Activated CD4-positive, alpha-beta memory T cell treated with anti-CD3 and anti-CD28 coated beads for 36 hours (primary cell): ENCODE measurements at places on chromosomes 11 and 22. TPM values are rescaled to one million over a fixed set of nuclear protein-coding genes. Genes with fewer than 3 reads are reported as not detected.

OR8G5 gene
- total RNA-seq, result not detected

- no peak for DNase-seq
- H3K4me3 ChIP-seq, result no peak overlapping the region
- no peaks in the 10 kb centered on the region for H3K4me1 ChIP-seq
- no peaks in the 10 kb centered on the region for H3K27me3 ChIP-seq
- H3K27ac ChIP-seq, result no peak overlapping the region
- H3K36me3 ChIP-seq, result no peaks in the 10 kb centered on the region
Measured at GRCh38 chr11:2517386-2518064, 72.7 kb downstream of the KCNQ1 start.

GTSE1 gene
- 39.9 TPM for total RNA-seq

DNA sequence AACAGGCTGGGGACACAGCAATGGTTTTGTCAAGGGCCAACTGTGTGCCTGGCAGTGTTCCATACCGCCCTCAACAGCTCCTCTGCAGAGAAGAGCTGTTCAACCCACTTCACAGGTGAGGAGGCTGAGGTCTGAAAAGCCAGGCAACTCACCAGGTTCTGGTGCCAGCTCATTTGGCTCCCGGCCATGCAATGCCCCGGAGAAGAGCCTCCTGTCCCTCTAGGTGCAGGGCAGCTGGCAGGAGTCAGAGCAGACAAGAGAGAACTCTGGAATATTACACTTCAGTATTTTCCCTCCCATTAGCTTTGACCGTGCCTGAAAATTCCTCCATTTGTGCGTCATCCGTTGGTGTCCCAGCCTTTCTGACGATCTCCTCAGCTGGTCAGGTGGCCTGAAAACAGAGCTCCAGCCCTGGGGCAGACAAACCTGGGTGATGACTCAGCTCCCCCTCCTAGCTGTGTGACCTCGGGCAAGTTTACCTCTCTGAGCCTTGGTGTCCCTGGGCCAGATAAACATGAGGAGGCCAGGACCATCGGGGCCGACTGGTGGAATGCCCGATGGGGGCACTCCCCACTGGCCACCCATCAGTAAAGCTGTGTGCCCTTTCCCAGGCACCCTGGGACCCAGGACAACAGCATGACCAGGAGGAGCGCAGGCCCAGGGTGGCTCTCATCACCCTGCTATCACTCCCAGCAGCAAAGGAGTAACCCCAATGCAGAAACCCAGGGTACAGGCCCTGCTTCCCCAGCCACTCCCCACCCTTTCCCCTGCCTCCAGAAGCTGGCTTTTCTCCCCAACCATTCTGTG is 9.6 kb upstream of the C1QTNF6 start:
- peak; percentile 28 for DNase-seq
- H3K27ac ChIP-seq, result peak overlapping the region; percentile 96
- H3K4me3 ChIP-seq, result peak overlapping the region; percentile 85
- peaks cover 58% of the 10 kb centered on the region for H3K4me1 ChIP-seq

DNA sequence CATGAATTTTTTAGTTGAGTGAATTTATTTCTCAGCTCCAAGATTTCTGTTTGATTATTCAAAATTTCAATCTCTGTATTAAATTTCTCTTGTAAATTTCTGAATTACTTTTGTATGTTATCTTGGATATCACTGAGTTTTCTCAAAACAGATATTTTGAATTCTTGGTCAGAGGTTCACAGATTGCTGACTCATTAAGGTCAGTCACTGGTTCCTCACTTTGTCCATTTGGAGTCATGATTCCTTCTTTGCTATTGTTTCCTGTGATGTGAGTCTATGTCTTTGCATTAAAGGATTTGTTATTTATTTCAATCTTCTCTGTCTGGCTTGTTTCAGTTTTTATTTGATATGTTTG is 10.2 kb upstream of the IL17RA start:
- H3K27me3 ChIP-seq, result peaks cover 6% of the 10 kb centered on the region
- no peak overlapping the region for H3K4me3 ChIP-seq
- H3K27ac ChIP-seq, result peak overlapping the region; percentile 18
- peaks cover 20% of the 10 kb centered on the region for H3K4me1 ChIP-seq

PKNOX2 gene
- total RNA-seq, result not detected

DNA sequence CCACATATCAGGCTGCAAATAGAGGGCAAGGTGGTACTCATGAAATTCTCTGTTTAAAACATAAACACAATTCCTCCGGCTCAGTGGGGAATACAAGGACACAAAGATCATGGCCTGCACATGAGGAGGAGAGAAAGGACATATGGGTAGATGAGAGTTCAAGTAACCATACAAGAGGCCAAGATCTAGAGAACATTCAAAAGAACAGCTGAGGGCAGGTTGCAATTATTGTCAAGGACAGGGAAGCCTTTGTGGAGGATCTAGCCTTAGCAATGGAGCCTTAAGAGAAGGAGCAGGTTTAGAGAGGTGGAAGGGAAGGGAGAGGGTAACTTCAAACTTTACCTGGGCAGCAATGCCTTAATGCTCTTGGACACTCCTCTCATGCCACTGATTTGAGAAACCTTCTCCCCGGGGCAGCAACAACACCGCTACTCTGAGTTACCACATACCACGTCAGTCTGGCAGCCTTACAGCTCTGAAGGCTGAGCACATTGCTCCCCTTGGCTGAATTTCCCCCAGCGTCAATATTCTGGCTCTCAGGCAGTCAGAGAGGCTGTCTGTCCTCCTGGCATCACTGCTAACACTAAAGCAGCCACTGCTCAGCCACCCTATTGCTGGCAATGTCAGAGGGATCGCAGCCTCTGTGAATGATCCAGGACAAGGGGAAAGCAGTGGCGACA is 55.5 kb downstream of the CLPB start:
- no peak for DNase-seq
- peaks cover 14% of the 10 kb centered on the region for H3K36me3 ChIP-seq
- H3K27ac ChIP-seq, result no peak overlapping the region
- H3K4me1 ChIP-seq, result no peaks in the 10 kb centered on the region
- H3K27me3 ChIP-seq, result no peaks in the 10 kb centered on the region
- H3K4me3 ChIP-seq, result no peak overlapping the region

DNA sequence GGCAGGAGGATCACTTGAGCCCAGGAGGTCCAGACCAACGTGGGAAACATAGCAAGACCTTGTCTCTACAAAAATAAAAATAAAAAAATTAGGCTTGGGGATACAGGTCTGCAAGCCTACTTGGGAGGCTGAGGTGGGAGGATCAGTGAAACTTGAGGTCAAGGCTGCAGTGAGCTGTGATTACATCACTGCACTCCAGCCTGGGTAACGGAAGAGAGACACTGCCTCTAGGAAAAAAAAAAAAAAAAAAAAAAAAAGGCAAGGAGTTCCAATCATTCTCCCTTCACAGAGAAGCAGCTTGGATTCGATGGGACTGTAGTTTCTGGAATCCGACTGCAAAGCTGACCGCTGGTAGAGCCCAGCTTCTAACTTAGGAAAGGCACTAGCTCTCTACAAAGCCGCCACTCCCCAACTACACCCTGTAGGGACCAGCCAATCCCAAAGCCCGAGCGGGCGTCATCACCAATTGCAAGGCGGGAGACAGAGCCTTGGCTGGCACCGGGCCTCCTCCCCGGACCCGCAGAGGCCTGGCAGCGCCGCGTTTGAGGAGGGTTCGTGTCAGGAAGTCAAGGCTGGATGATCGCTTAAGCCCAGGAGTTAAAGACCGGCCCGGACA is 716 bp upstream of the DDB2 start:
- H3K4me3 ChIP-seq, result peak overlapping the region; percentile 97
- H3K4me1 ChIP-seq, result peaks cover 28% of the 10 kb centered on the region
- DNase-seq, result peak; percentile 94
- H3K27me3 ChIP-seq, result no peaks in the 10 kb centered on the region

GRCh38 chr22:32364210-32364609 is 6.5 kb downstream of the RFPL3 start:
- peaks cover 2% of the 10 kb centered on the region for H3K27me3 ChIP-seq
- no peak overlapping the region for H3K27ac ChIP-seq
- DNase-seq, result no peak
- no peaks in the 10 kb centered on the region for H3K4me1 ChIP-seq
- no peak overlapping the region for H3K4me3 ChIP-seq
- no peaks in the 10 kb centered on the region for H3K36me3 ChIP-seq

DNA sequence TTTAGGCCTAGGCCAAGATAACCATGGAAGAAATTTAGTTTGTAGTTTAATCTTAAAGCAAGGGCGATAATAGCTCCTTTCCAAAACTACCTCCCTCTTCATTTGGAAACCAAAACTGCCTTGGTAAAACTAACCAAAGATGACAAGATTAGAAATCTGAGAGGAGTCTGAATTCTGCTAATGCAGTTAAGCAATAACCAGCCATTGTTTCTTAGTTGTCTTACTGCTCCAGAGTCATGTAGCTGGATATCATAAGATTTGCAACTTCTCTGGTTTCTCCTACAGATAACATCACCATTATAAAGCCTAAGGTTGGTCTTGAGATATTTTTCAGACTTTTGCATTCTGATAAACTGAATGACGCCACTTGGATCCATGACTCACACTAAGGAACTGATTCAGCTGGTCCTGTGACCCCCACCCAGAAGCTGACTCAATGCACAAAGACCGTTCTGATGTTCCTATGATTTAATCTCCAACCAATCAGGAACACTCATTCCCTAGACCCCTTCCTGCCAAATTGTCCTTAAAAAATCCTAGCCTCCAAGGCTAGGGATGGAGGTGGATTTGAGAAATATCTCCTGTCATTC is 200.8 kb downstream of the LUZP2 start:
- H3K27me3 ChIP-seq, result no peaks in the 10 kb centered on the region
- no peaks in the 10 kb centered on the region for H3K4me1 ChIP-seq
- no peaks in the 10 kb centered on the region for H3K36me3 ChIP-seq
- H3K4me3 ChIP-seq, result no peak overlapping the region

ACRV1 gene
- not detected for total RNA-seq

MED15 gene
- 93.3 TPM for total RNA-seq

DNA sequence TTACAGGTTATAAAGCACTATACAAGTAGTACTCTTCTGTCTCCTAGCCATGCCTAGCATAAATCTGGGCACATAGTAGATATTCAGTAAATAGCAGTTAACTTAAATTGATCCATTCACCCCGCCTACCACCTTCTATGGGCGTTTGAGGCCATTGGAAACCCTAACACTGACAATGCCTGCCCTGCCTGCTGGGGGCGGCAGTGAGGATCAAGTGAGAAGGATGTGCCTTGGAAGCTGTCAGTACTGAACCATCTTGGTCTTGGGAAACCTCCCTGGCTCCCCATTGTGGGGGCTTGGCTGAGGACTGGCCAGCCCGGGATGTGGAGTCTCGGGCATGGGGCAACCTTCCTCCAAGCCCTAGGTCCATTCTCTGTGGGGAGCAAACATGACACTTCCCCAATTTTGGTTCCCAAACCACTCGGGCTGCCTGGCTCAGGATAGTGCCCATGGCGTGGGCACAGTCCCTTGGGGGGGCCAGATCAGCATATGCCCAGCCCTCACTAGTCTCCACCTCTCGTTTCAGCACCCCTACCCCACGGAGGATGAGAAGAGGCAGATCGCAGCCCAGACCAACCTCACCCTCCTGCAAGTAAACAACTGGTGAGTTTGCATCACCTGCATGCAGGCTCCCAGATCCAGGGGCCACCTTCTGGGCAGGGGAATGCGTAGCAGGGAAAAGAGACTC is 67.4 kb downstream of the FEZ1 start:
- no peaks in the 10 kb centered on the region for H3K36me3 ChIP-seq
- H3K4me1 ChIP-seq, result no peaks in the 10 kb centered on the region
- DNase-seq, result no peak

- H3K27ac ChIP-seq, result no peak overlapping the region
- no peaks in the 10 kb centered on the region for H3K27me3 ChIP-seq
- H3K4me3 ChIP-seq, result peak overlapping the region; percentile 2
- H3K4me1 ChIP-seq, result peaks cover 20% of the 10 kb centered on the region
- DNase-seq, result no peak
- H3K36me3 ChIP-seq, result no peaks in the 10 kb centered on the region
Measured at GRCh38 chr11:13259374-13259773, 18.2 kb upstream of the BMAL1 start.

CCND1 gene
- 0.19 TPM for total RNA-seq

DNA sequence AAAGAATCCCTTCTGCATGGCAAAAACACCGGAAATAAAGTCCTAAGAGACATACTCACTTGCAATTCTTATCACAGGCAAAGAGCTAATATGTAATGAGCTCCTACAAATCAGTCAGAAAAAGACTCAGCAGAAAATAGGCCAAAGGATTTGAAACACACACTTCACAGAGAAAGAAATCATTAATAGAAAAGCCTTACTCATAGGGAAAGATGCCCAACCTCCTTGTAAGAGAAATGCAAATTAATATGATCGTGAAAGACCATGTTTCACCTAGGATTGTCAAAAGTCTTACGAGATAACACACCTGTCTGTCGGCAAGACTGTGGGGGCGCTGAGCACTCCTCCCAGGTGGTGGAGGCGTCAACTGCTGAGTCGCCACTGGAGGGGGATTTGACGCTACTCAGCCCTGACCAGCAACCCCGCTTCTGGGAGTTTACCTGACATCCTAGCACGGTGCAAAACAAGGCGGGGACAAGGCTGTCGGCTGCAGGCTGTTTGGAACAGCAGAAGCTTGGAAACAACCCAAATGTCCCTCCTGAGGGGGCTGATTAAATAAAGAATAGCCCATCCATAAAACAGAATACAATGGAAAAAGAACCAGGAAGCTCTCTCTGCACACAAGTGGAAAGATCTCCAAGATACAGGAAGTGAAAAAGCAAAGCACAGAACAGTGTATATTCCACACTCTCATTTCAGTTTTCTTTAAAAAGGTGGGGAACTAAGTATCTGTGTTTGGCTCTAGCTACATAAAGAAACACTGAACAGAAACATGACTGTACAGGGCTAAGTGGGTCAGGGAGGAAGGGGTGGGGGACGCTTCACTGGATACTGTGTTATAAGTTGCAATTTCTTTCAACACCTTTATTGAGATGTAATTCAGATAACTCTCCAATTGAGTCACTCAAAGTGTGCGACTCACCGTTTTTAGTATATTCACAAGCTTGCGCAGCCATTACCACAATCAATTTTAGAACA is 11.5 kb downstream of the CSNK1E start:
- peak overlapping the region; percentile 53 for H3K4me3 ChIP-seq
- H3K27me3 ChIP-seq, result no peaks in the 10 kb centered on the region
- DNase-seq, result peak; percentile 73
- peak overlapping the region; percentile 91 for H3K27ac ChIP-seq
- peaks cover 20% of the 10 kb centered on the region for H3K36me3 ChIP-seq
- H3K4me1 ChIP-seq, result peaks cover 34% of the 10 kb centered on the region

OR6T1 gene
- total RNA-seq, result not detected

DNA sequence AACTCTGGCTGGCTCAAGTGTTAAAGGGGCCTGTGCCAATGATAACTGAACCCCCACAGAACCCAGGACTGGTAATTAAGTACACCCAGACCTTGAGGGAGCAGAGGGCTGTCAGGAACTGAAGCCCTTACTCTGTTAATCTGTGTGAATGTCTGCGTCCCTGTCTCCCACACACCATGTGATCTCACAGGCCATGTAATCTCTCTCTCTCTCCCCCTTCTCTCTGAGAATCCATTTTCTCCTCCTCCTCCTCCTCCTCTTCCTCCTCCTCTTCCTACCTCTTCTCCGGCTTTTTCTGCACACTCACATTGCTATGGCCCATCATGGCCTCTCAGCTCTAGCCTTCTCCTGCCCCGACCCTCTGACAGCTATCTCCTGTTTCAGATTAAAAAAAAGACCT is 14.6 kb upstream of the IRAG1 start:
- no peaks in the 10 kb centered on the region for H3K27me3 ChIP-seq
- DNase-seq, result no peak
- no peaks in the 10 kb centered on the region for H3K4me1 ChIP-seq
